ENCODE measurements at places on chromosomes 12 and 14. TPM values are rescaled to one million over a fixed set of nuclear protein-coding genes. Genes with fewer than 3 reads are reported as not detected.

Gene CCDC197
- not detected for polyA plus RNA-seq

Gene KRT6C
- not detected for polyA plus RNA-seq

Gene GYS2
- not detected for polyA plus RNA-seq

Gene OTOGL
- not detected for polyA plus RNA-seq

Gene MOAP1
- polyA plus RNA-seq = 48.6 TPM

Gene C12orf56
- 0.07 TPM for polyA plus RNA-seq

Gene TMEM229B
- 0.69 TPM for polyA plus RNA-seq

Gene CLEC4D
- polyA plus RNA-seq = not detected

Gene GSG1
- not detected for polyA plus RNA-seq

Gene MYH6
- polyA plus RNA-seq = 0.01 TPM

Gene MANSC4
- not detected for polyA plus RNA-seq

Gene B3GNT4
- polyA plus RNA-seq = 0.57 TPM

Gene SERPINA9
- polyA plus RNA-seq = 0.21 TPM

Gene POTEM
- not detected for polyA plus RNA-seq

Gene PGAM5
- 18.0 TPM for polyA plus RNA-seq

Gene GDF3
- polyA plus RNA-seq = not detected

Gene PRB2
- not detected for polyA plus RNA-seq

Gene CLEC2A
- not detected for polyA plus RNA-seq

Gene SLC6A15
- not detected for polyA plus RNA-seq
